ENCODE measurements at places on chromosomes 5 and 9. TPM values are rescaled to one million over a fixed set of nuclear protein-coding genes. Genes with fewer than 3 reads are reported as not detected.

Gene CAAP1
- total RNA-seq = 23.8 TPM

Gene NDUFS4
- 65.2 TPM for total RNA-seq

Gene FGF18
- total RNA-seq = 0.06 TPM

Gene SLC27A6
- total RNA-seq = not detected

Gene TRIM7
- total RNA-seq = 2.0 TPM

Gene HCN1
- total RNA-seq = not detected

Gene CNTFR
- total RNA-seq = not detected

Gene SMIM33
- total RNA-seq = not detected

Gene CCDC192
- total RNA-seq = not detected

Gene NMUR2
- total RNA-seq = not detected

Gene ENHO
- total RNA-seq = 0.06 TPM

Gene PHYKPL
- total RNA-seq = 25.3 TPM

All from bladder microvascular endothelial cell (primary cell).